ENCODE measurements at places on chromosomes 4 and X.
A peak's percentile ranks its signal among the peaks of the same experiment; 100 is the strongest.

GRCh38 chr4:188414441-188414840, 275.2 kb downstream of the TRIML1 start:
- no peak for DNase-seq

- no peak for DNase-seq
Measured at GRCh38 chrX:45788315-45788714, 587.6 kb upstream of the DIPK2B start.

- no peak for DNase-seq
Measured at GRCh38 chr4:126614356-126614855, 1018.4 kb upstream of the INTU start.

DNA sequence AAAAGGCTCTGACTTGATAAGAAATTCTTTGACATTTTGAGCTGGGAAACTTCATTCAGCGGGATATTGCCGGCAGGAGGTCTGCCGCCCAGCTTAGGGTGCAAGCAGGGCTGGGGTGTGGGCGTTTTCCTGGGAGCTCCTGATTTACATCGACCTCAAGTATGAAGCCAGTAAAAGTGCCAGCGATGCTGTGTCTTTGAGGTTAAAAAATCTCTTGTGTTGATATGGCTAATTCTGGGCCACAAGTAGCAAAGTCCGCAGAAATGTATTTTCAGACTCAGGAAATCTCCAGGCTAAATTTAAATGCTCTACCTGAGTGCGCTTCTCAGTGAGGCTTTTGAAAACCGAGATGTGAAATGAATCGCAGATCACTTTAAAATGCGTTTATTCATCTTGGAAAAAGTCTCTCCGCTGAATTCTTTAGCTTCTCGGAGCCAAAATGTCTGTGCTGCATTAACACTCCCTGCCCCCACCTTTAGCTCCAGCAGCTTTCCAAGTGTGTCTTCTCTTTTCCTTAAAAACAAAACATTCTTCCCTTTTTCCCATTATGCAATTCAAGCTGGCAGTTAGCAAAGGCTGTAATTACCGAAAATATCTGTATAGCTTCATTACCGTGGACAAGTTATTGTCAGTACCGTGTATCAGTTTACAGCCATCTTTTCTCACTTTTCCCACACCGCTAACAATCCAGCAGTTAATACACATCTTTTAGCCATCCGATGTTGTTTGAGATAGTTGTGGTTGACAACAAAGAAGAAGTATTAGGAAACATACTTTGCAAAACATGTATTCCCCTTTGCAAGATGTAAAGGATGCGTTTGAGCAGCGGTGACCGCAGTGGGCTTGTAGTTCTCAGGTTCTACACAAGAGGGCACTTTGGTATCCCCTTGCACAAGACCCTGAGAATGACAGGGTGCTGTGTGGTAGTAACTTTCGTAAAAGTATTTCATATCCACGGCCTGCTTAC, 136.0 kb upstream of the STX18 start:
- peak; percentile 78 for DNase-seq

DNA sequence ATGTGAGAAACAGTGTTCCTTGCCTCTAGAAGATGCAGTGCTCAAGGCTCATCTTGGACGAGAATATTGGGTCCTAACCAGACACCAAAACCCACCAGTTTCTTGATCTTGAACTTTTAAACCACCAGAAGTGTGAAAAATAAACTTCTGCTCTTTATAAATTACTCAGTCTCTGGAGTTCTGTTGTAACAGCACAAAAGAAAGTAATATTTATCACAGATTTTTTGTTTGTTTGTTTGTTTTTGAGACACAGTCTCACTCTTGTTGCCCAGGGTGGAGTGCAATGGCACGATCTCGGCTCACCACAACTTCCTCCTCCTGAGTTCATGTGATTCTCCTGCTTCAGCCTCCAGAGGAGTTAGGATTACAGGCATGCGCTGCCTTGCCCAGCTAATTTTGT, 371.1 kb upstream of the NDST4 start:
- DNase-seq: no peak

GRCh38 chrX:142637206-142637605, 388.5 kb upstream of the SPANXN4 start:
- no peak for DNase-seq

Data from ELF-1 (cell line).